ENCODE measurements at places on chromosomes 6 and 20.

DNA sequence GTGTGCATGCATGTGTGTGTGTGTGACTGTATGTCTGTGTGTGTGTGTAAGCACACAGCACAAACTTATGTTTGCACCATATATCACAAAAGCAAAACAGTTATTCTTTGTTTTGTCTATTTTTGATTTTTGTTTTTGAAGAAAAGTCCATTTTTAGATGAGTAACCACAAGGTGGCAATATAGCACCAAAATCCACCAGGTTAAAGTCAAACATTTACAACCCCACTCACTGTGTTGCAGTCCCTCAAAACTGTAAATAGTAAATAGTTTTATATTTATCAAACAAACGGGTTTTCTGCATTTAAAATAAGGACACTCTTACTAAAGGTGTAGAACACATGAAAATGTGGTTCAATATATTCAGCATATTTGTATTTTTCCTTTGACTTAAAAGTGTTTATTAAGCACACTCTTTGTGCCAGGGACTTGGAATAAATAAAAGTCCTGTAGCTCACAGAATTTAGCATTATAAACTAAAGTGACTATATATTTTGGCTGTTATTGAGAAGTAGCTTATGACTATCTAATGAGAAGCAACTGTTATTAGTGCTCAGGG is 118.5 kb downstream of the GFRAL start:
- DNase-seq, result no peak

- no peak for DNase-seq
Observed at GRCh38 chr6:85866758-85867401, 224.2 kb upstream of the SYNCRIP start.

- DNase-seq, result no peak
Observed at GRCh38 chr20:52427960-52428359, 236.4 kb upstream of the ZFP64 start.

DNA sequence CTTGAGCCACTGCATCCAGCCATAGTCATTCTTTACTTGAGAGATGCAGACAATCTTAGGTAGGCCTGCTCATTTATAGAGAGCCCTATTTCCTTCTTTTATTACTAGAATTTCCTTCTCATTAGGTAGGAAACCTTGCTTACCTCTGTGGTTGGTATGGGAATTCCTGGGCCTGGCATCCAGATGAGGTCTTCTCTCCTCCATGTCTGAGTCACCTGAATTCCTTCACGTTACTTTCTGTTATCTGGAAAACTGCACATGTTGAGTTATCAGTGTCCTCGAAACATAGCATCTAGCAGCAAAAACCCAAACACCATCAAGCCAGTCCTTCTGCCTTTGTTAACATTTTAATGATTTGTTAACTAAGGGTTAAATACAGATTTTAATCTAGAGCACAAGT is 2.2 kb downstream of the ZNFX1 start:
- DNase-seq, result no peak

DNA sequence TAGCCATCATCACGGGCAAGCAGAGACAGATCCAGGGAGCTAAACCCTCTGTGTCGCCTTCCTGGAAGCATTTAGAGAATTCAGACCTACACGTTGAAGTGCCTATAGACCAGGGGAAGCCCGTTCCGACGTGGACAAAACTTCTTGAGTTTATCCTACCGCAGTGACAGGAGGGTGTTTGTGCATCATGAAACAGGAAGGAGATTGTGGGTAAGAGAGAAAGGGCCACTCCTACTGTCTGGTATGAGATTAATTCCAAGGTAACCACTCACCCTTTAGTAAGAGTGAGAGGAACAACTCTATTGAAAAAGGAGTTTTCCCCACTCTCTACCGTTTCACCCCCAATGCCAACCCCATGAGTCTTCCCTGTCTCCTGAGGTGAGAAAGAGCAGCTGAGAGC is 133.7 kb downstream of the TFAP2C start:
- no peak for DNase-seq

DNA sequence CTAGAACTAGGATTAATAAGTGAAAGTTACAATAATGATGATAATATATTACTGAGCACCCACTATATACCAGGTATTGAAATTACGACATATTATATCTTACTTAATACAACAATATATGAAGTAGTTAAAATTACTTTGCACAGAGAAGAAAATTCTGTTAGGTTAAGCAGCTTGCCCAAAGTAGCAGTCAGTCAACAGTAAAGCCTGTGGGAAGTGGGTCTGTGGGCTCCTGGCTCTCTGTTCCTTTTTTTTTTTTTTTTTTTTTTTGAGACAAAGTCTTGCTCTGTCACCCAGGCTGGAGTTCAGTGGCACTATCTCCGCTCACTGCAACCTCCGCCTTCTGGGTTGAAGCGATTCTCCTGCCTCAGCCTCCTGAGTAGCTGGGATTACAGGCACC is 4.8 kb upstream of the GTF2H4 start:
- DNase-seq, result no peak

GRCh38 chr6:52725143-52725534 is 38.1 kb downstream of the GSTA2 start:
- DNase-seq, result no peak

DNA sequence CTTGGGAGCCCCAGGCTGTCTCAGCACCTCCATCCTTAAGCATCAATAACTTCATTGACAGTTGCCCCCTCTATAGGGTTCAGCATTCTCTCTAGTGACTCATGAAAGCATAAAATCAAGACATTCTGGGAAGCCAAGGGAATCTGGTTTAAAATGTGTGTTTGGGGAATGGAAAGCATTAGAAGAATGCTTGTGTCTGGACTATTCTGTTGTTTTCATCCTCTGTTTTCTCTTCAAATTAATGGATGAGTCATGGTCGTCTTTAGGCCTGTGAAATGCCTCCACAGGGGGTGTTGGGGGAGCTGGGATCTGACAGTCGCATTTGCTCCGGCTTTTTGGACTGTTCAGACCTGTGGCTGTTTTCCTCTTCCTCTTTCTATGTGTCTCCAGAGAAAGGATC is 279.7 kb downstream of the CDC5L start:
- no peak for DNase-seq

GRCh38 chr6:119116712-119117281 is 38.3 kb upstream of the FAM184A start:
- no peak for DNase-seq

DNA sequence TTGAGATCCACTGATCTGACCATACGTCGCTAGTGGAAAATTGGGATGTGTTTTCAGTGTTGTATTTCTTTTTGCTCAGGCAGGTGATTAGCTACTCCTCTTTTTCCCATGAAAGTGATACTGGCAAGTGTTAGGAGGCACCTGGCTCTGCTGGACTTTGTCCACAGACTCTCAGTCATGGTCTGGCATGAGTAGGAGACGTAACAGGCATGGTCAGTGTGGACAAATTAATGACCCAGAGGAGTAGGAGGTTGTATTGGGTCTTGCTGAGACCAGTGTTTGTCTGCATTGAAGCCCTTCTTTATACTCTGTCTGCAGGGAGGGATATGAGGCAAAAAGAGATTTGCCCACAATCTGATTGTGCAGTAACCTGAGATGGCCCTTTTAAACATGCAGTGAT is 178.7 kb downstream of the DTNBP1 start:
- DNase-seq, result no peak

DNA sequence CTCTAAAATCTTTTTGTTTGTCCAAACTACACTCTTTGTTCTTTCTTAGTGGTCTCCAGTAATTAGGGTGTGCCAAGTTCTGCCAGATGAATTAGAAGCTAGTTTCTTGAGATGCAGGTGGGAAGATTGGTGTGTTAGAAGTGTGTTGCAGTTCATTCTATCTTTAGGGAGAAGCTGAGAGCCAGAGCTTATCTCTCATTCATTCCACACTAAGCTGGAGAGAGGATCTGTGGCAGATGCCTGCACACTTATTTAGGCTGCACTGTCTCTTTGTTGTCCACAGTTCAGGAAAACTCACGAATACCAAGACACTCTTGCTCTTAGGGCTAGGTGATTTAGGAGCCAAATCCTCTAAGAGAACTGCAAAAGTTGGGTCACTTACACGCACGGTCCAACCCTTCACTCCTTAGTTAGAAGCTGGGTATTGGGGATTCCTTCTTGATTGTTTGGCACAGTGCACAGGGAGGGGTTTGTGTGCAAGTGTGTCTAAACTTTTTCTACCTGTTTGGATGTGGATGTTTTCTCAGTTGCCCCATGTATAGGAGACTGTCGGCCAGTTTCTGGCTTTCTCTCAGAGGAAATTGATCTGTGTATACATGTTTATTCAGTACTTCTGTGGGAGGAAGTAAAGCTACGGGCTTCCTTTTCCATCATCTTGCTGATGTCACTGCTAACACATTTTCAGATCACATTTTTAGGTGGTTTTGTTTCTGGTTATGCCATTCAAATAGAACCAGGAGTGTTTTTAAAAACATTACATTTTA is 49.5 kb downstream of the SMAP1 start:
- DNase-seq, result no peak

- DNase-seq, result no peak
Observed at GRCh38 chr20:54661880-54662465, 186.6 kb downstream of the DOK5 start.

All from memory B cell (primary cell).